Neural progenitor cell (in vitro differentiated cells): ENCODE measurements at places on chromosomes 12 and 14. TPM values are rescaled to one million over a fixed set of nuclear protein-coding genes. Genes with fewer than 3 reads are reported as not detected.

The DTX1 gene
- total RNA-seq, result 0.49 and 5.2 TPM in 2 replicates

GRCh38 chr14:84670796-84671195 lies 859.1 kb upstream of the FLRT2 start:
- no peak for DNase-seq

DNA sequence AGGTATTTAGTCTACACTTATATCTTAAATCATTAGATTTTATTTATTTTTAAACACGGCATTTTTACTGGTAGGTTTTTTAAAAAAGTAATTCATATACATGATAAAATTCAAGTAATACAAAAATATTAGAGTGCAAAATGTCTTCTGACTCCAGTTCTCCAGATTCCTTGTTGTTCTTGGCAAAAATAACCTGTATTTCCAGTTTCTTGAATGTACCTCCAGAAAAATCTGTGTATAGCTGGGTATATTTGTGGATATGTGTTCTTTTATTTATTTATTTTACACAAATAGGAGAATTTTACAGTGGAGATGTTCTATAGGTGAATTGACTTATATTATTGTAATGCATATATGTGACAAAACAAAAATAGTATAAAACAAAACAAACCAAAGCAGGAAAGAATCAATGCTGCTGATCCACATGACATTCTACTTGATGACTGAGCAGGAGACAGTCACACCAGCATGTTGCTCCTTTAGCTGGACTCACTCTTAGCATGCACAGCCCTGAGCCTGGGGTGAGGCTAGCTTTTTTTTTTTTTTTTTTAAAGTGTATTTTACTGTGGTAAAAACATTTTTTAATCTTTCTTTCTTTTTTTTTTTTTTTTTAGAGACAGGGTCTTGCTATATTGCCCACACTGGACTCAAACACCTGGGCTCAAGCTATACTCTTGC lies 42.2 kb upstream of the SLC38A2 start:
- DNase-seq, result no peak

- DNase-seq, result no peak
These were observed 11.1 kb downstream of the ARF3 start for GRCh38 chr12:48946205-48946604.

DNA sequence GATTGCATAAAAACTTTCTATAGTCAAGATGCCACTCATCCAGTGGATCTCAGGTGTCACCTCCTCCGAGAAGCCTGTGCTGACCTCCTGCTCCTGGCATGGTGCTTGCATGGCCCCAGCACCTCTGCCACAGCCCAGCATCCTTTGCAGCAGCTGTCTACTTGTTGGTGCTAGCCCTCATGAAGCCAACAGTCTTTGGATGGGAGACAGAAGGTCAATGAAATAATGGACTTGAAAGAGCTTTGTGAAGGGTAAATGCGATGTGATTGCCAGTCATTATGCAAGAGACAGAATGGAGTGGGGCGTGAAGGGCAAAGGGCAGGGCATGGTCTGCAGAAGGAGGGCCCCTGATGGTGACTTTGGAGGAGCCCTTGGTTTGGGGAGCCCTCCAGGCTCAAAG lies 63.0 kb upstream of the CLMN start:
- no peak for DNase-seq

The ITGA7 gene
- total RNA-seq, result 43.4 and 75.2 TPM in 2 replicates

GRCh38 chr12:122023339-122024131 lies 1.9 kb downstream of the BCL7A start:
- peak; percentile 59 for DNase-seq

The TMEM30B gene
- total RNA-seq, result 0.07 and 0.09 TPM in 2 replicates

- no peak for DNase-seq
These were observed 29.7 kb upstream of the BEGAIN start for GRCh38 chr14:100616854-100617409.

DNA sequence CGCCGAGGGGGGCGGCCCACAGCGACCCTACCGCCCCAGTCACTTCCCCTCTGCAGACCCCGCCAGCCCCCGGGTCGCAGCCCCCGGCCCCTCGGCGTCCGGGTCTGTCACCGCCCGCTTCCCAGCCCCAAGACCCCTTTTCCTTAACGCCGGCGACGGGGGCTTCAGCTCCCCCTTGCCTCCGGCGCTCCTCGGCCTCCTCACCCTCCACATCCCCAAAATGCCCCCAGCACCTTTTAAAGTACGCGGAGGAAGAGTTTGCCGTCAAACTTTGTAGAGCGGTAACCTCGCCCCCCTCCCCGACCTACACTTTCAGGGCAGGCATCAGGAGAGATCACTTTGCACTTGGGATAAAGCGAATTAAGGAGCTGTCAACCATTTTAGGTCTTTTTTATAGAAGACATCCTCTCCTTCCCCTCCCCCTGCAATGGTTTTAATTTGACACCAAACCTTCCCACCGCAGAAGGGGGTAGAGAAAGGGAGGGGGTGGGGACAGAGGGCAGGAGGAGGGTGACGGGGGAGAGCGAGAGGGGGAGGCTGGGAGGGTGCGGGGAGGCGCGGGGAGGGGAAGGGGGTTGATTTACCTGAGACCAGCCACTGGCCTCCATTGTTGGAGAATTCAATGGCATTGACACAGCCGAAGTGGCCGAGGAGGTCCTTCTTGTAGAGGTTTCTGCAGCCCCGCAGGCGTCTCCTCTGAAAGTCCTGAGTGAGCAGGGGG lies 578 bp downstream of the DCAF5 start:
- DNase-seq, result peak; percentile 70

The TSFM gene
- total RNA-seq, result 18.1 and 19.0 TPM in 2 replicates
